ENCODE measurements at places on chromosomes 5 and 9.

DNA sequence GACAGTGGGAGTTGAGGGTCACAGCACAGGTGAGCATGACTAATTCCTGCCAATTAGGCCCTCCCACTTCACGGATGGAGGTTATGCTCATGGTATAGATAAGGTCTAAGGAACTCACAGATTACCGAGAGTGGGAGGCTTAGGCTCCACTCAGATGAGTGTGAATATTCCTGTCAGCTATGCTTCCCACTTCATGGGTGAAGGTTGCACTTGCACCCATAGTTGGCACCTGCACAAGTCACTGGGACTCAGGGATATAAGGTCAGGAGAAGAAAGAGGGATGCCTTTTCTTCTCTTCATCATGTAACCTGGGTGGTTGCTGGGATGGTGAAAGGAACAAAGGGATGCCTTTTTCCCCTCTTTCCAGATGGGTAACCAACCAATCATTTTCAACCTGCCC lies 264.9 kb upstream of the TNC start:
- DNase-seq, result no peak

- DNase-seq, result no peak
Measured at GRCh38 chr5:33692980-33693379, 198.8 kb downstream of the ADAMTS12 start.

GRCh38 chr5:69035665-69036064 lies 58.1 kb upstream of the SLC30A5 start:
- no peak for DNase-seq

DNA sequence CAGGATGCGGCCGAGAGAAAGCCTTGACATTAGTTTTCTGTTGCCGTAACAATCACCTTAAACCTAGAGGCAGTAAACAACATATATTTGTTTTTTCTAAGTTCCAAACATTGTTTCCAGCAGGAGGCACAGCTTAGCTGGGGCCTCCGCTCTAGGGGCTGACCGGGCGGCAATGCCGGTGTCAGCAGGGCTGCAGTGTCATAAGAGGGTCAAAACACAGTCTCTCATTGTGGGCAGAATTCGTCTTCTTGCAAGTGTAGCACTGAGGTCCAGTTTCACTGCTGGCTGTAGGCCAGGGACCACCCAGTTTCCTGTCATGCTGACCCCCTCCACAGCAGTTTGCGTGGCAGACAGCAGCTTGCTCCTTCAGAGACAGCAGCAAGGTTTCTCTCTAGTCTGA lies 186.2 kb downstream of the PJA2 start:
- DNase-seq, result no peak

DNA sequence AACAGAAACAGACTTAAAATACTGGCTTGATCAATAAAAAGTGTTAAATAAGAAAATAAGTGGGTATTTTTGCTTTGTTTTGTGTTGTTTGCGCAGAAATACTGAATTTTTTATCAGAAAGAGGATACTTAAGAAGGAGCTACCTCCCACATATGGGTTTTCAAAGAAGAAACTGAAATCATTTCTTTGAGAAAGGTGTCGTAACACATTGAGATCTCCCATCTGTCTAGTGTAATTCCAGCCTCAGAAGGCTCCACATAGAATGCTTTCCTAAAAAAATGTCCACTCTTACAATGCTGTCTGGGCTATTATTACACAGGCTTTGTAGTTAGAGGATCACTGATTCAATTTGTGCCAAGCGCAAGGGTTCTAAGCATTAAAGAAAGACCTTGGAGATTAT lies 226.2 kb downstream of the EPB41L4A start:
- DNase-seq, result no peak

GRCh38 chr9:93299418-93300174 lies 115.7 kb downstream of the WNK2 start:
- no peak for DNase-seq

GRCh38 chr9:82923912-82924605 lies 138.9 kb downstream of the RASEF start:
- DNase-seq, result no peak

GRCh38 chr5:172423379-172424110 lies 30.8 kb downstream of the SH3PXD2B start:
- no peak for DNase-seq

DNA sequence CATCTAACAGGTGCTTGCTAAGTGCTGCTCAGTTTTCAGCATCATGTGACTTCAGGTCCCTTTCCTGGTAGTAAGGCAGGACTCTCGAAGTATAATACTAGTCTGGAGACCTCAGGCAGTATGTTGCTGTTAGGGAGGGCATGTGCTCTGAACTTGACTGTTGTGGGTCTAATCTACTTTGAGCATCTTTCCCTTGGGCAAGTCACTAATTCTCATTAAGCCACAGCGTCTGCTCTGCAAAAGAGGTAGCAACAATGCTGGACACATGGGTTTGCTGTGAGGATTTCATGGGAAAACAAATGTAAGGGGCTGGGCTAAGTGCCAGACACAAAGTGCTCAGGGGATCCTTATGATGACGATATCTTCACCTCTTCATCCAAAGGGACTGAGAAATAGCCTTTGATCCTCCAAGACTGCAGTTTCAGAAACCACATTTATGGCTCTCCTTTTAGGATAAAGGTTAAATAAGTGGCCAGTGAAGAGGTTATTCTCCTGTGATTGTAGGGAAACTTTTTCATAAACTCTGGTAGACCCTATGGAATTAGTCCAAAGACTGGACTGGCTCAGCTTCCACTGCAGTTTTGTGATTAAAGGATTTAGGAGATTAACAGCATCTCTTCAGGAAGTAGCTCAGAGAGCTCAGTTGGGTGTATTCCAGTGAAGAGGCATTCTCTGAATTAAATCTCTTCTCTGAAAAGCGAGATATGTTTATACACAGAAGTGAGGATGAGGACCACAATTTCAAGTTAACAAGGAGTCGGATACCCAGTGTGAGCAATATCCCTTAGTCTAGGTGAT lies 216.6 kb downstream of the SGCD start:
- no peak for DNase-seq

DNA sequence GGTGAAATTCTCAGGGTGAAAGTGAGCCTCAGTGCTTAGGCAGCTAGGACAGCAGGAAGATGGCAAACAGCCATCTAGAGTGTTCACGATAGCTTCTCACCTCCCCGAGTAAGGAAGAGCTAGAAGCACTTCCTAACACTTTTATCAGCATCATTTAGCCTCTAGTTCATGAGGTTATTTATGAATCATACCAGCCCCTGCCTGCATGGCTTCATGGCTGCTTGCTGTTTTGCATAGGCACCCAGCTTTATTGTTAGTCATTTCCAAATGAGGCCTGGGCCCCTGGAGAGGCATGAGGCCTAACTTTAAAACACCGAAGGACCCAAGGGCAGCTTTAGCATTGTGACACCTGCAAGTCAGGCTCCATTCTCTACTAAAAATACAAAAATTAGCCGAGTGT lies 134.9 kb upstream of the PANK3 start:
- DNase-seq, result no peak

GRCh38 chr9:134258332-134258731 lies 67.9 kb upstream of the RXRA start:
- no peak for DNase-seq

GRCh38 chr5:105430516-105430915 lies 1867.9 kb upstream of the NUDT12 start:
- DNase-seq, result no peak

GRCh38 chr5:126937771-126938170 lies 92.6 kb downstream of the MARCHF3 start:
- no peak for DNase-seq

- DNase-seq, result no peak
Measured at GRCh38 chr5:83636156-83636555, 84.5 kb downstream of the HAPLN1 start.

DNA sequence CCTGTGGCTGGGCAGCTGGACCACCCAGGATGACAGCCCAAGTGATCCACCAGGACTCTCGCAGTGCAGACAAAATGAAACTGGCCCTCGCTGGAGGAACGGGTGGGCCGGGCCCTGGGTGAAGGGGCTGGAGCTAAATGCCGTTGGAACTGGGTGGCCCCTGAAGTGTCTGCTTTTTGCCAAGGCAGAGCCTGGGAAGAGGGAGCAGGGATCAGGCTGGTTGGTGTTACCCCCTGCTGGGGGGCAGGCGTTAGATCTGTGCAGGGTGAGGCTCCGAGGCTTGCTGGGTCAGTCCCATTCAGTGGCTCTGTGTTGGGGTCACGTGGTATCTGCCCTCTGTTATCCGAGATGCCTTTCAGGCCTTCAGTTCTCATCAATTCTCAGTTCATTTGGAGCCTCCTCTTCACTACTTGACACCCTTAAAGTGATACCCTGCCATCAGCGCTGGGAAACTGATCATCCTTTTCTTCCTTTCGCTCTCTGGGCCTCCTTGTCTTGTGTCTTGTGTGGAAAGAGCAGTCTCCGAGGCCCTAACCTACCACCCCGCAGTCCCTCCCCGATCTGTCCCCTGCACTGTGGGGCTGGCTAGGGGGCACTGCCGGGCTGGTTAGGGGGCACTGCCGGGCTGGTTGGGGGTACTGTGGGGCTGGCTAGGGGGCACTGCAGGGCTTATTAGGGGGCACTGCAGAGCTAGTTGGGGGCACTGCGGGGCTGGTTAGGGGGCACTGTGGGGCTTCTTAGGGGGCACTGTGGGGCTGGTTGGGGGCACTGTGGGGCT lies 37.3 kb downstream of the COL5A1 start:
- DNase-seq, result no peak

- DNase-seq, result no peak
Measured at GRCh38 chr5:107858788-107859187, 188.1 kb upstream of the EFNA5 start.

DNA sequence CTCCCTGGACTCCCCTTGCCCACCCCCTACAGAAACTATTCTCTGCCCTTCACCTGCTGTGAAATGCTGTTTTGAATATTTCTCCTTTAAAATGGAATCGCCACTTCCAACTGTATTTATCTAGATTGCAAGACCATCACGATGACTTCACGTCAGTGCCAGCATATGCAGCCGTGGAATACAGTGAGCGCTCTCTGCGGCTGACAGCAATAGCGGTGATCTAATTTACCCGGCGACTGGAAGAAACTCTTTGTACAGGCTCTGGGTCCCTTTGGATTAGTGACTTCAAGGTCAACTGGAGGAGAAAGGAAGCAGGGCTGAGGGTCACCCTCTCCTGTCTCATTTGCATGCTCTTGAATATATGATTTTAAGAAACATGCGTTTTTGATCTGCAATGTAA lies 192.0 kb downstream of the IRX1 start:
- no peak for DNase-seq

GRCh38 chr5:14727428-14727865 lies 62.9 kb downstream of the OTULIN start:
- DNase-seq, result peak; percentile 60

GRCh38 chr9:12666813-12667212 lies 26.4 kb upstream of the TYRP1 start:
- DNase-seq, result no peak

DNA sequence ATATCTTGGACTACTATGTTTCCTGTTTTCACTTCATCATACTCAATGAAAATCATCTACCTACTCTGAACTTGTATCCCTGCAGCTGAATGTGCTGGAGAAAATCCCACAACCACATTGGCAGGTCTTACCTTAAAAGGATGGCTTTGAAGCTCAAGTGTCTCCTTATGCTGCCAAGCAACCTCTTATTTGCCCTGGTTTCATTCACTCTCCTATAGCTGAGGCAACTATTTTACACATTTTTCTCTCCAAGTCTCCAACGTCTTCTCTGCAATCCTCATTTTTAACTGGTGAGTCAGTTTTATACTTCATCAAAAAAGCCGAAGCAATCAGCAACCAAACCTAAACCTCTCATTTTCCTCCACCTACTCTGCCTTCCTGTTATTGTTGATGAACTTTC lies 49.7 kb downstream of the POU4F3 start:
- DNase-seq, result no peak

GRCh38 chr5:174721530-174722432 lies 2.6 kb upstream of the MSX2 start:
- no peak for DNase-seq

DNA sequence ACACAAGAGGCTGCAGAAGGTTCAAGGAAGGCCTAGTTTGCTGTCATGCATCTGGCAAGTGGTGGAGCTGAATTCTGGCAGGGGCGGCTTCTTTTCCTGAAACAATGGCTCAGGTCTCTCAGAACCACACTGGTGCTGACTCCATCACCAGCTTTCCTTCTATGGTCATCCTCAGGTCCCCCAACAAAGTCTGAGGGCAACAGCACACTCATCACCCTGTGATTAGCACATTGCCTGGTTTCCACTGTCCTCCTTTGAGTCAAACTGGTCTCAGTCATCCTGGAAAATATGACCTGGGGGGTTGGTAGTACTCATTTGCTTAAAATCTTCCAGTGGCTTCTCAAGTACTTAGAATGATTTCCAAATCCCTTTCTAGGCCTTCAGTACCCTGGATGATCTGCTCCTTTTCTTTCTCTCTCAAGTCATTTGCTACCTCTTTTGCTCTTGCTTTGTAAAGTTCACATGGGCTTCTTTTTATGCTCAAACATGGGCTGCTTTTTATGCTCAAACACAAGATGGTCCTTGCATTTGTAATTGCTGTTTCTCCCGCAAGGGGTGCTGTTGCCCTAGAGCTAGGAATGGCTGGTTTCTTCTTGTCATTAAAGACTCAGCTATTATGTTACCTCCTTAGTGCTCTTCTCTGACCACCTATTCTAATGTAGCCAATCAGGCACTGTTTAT lies 144.9 kb downstream of the ALDH1A1 start:
- DNase-seq, result no peak

Data from activated T-cell treated with anti-CD3 and anti-CD28 coated beads for 4 hours (primary cell).